ENCODE measurements at places on chromosomes 3 and 15. TPM values are rescaled to one million over a fixed set of nuclear protein-coding genes. Genes with fewer than 3 reads are reported as not detected.

Gene TPRA1
- total RNA-seq: 23.8 TPM

Gene TMC3
- 0.31 TPM for total RNA-seq

Gene LRRN1
- total RNA-seq: 49.1 TPM

Gene CCDC66
- total RNA-seq: 128 TPM

Gene FMN1
- total RNA-seq: 4.7 TPM

Gene FSIP1
- 13.8 TPM for total RNA-seq

Gene BFSP2
- 2.5 TPM for total RNA-seq

Gene HDAC11
- total RNA-seq: 14.7 TPM

Gene CFAP20DC
- total RNA-seq: 4.1 TPM

Gene SEMA7A
- total RNA-seq: 59.2 TPM

Gene PRTG
- total RNA-seq: 7.2 TPM

Gene SLC51B
- total RNA-seq: not detected

Gene PDZRN3
- 96.4 TPM for total RNA-seq

Gene RBP2
- total RNA-seq: not detected

Gene ARHGEF3
- total RNA-seq: 31.3 TPM

Gene CCR8
- total RNA-seq: not detected

Gene PCOLCE2
- 4.4 TPM for total RNA-seq

Measured in parietal lobe (tissue), 2 donors.